Left ventricle myocardium superior (tissue), 1 donor: ENCODE measurements at places on chromosomes 2 and 18. TPM values are rescaled to one million over a fixed set of nuclear protein-coding genes. Genes with fewer than 3 reads are reported as not detected.

Gene DOK6
- 15.5 TPM for total RNA-seq

DNA sequence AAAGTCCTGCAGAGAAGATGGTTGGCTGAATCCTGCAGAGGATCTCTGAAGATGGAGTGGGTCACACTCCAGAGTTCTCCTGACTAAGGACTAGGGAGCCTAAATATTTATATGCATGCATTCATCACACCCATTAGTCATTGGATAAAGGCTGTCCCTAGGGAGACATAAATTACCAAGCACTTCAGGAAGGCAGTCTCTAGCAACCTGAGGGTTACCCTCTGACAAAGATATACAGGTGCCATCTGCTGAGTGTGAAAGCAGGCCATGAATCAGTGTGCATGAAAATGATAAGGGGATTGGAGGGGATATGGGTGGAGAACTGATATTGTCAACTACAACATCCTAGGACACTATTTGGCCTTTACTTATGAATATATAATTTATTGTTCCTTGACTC is 294.8 kb upstream of the DDX18 start:
- no peak for DNase-seq

GRCh38 chr18:75134611-75134975 is 74.3 kb downstream of the PTGR3 start:
- no peak for DNase-seq

DNA sequence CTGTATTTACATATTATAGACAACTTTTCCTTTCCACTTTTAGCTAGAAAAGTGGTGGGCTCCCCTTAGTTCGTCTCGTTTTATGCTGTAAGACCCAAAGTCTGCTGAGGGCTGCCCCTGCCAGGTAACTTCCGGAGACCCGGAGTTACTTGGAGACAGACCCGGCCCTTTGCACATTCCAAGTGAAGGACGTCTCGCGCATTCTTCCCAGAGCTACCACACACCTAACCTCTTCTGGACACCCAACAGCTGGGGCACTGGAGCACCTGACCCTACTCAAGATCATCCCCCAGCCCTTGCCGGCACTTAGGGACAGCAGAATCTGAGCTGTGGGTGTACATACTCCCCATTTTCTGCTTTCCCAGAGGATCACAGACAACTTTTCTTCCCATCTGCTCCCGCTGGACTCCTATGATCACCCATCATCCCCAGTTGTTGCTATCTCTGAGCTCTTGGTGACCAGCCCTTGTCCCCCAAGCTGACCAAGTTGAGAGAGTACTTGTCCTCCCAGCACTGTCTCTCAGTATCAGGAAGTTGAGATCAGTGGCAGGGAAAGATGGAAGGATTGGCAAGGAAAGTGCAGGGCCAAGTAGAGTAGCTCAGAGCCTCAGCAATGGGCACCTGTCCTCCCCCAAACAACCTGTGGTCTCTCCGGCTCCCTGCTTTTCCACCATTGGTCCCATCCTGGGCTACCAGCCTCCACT is 8.4 kb upstream of the SATB2 start:
- no peak for DNase-seq

DNA sequence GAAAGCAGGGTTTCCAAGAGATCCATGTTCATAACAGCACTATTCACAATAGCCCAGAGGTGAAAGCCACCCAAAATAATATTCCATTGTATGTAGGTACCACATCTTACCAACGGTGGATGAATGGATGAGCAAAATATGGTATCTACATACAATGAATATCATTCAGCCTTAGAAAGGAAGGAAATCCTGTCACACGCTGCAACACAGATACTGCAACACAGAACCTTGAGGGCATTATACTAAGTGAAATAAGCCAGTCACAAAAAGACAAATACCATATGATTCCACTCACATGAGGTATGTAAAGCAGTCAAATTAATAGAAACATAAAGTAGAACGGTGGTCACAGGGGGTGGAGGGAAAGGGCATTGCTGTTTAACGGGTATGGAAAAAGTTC is 155.7 kb downstream of the DTNB start:
- no peak for DNase-seq

DNA sequence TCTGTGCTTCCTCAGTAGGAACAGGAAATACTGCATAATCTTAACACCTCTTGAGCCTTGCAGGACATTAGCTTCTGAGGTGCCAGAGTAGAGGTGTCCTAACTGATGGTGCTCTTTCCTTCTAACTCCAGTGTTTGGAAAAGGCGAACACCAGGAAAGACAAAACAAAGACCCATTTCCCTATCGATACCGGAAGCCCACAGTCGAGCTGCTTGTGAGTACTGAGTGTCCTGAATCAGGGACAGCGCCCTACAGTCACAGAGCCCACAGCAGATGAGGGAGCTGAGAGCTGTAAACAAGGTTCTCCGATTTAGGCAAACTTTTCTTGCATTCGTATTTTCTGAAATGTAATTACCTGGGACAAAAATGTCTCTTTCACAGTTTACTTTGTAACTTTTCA is 50.7 kb downstream of the SLC14A2 start:
- DNase-seq: no peak

- no peak for DNase-seq
These were observed 57.8 kb upstream of the MMADHC start for GRCh38 chr2:149645391-149645790.

GRCh38 chr2:6970551-6970950 is 53.3 kb downstream of the RNF144A start:
- DNase-seq: no peak
